ENCODE measurements at places on chromosomes 11 and 22. TPM values are rescaled to one million over a fixed set of nuclear protein-coding genes. Genes with fewer than 3 reads are reported as not detected.

The DEUP1 gene
- total RNA-seq, result not detected

The ELF5 gene
- total RNA-seq, result not detected

The PATE4 gene
- not detected for total RNA-seq

- DNase-seq, result peak; percentile 60
These were observed 25.0 kb downstream of the PARVG start for GRCh38 chr22:44205516-44206329.

DNA sequence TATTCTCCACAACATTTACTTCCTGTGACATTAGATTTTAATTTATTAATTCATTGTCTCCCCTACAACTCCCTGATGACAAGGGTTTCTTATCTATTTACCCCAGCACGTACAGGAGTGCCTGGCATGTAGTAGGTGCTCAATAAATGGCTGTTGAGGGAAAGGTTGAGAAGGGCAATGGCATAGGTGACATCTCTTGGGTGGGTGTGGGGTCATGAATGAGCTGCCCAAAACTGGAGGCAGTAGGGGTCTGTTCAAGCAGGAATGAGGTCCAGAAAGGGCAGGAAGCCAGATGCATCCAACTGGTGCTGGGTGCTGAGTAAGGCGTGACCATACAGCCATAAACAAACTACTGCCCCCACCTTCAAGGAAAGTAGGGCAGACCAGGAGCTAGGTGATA, 2.8 kb downstream of the VWCE start:
- no peak for DNase-seq

The UCP3 gene
- total RNA-seq, result 0.41 TPM

- no peak for DNase-seq
These were observed 35.9 kb upstream of the MUC15 start for GRCh38 chr11:26607725-26608506.

GRCh38 chr11:848380-848931, 5.8 kb downstream of the TSPAN4 start:
- DNase-seq, result no peak

- DNase-seq, result no peak
These were observed 116.5 kb upstream of the MTNR1B start for GRCh38 chr11:92852946-92853345.

- DNase-seq, result peak; percentile 28
These were observed 57.2 kb downstream of the GRIK4 start for GRCh38 chr11:120568572-120569307.

- DNase-seq, result peak; percentile 90
These were observed 65.6 kb downstream of the BTG4 start for GRCh38 chr11:111446404-111447111.

The SMTNL1 gene
- total RNA-seq, result not detected

- DNase-seq, result no peak
These were observed 10.4 kb upstream of the HIKESHI start for GRCh38 chr11:86291466-86292262.

Measured in sigmoid colon (tissue), 7 donors.